ENCODE measurements at places on chromosomes 5 and 9.

GRCh38 chr5:159759791-159760290 lies 156.4 kb upstream of the ADRA1B start:
- peak; percentile 50 for DNase-seq

- no peak for DNase-seq
Observed at GRCh38 chr9:13437866-13438265, 158.4 kb upstream of the MPDZ start.

DNA sequence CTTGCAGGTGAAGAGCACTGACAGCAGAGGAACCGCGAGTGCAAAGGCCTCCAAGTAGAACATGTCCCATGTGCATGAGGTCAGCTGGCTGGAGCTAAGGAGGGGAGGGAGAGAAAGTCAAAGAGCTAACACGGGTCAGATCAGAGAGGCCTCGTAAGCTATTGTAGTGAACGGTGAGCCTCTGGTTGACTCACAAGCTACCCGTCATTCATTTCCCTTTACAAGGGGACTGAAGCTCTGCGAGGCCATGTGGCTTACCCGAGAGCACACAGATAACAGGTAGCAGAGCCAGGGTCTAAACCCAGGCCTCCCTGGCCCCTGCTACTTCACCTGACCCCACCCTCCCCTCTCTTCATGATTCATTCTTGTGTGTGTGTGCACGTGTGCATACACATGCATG lies 152.7 kb upstream of the ADRA1B start:
- DNase-seq: no peak

GRCh38 chr5:134022333-134022732 lies 17.6 kb upstream of the VDAC1 start:
- DNase-seq: no peak

- peak; percentile 14 for DNase-seq
Observed at GRCh38 chr5:137957948-137958347, 68.7 kb downstream of the PKD2L2 start.

DNA sequence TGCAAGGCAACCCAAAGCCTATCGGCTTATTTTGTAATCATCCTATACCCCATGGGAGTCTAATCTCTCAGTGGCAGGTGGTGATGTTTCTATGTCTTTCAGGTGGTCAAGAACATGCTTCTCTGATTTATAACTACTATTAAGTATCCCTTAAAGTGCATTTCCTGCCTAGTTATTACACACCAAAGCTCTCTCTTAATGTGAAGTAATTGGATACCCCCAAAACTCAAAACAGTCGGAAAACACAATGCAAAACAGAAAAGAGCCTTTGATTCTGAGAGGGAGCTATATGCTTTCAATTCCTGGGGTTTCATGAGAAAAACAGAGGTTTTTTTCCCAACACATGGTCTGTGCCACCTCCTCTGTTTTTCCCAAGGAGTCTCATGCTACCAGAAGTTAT lies 416.4 kb downstream of the CSNK1G3 start:
- no peak for DNase-seq

GRCh38 chr9:91425271-91425670 lies 1.6 kb upstream of the NFIL3 start:
- DNase-seq: no peak

DNA sequence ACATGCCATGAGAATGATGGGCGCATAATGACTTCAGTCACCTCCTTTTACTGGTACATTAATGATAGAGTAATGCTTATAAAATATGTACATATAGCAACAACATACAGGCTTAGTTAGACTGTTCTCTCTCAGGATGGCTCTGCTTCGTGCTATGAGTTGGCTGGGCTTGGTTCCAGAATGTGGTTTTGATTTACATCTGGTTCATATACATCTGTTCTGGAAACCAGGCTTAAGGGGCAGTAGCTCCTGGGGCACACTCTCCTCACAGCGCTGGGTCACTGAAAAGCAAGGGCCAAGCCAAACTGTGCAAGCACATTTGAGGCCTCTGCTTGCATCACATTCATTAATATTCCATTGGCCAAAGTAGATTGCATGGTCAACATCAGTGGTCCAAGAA lies 44.9 kb downstream of the PCSK1 start:
- DNase-seq: peak; percentile 29

DNA sequence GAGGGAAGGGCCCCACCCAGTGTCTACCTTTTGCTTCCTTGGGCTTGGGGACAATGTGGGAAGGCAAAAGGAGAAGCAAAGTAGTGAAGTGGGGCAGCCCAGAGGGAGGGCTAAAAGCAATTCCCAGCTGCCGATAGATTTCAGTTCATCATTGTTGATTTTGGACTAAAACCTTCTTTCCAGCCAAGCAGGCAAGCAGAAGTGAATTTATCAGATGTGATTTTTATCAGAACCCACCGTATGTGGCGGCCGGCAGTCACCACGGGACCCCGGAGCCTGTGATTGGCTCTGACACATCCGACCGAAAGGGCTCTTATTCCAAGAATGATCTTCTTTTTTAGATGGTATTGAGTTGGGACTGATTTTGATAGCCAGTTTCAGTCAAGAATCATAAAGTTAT lies 559.9 kb downstream of the PSAT1 start:
- no peak for DNase-seq

Data from EH (cell line).